ENCODE measurements at places on chromosomes 7 and 10. TPM values are rescaled to one million over a fixed set of nuclear protein-coding genes. Genes with fewer than 3 reads are reported as not detected.

The INMT gene
- not detected for total RNA-seq

The SUN3 gene
- not detected for total RNA-seq

The SHTN1 gene
- total RNA-seq, result 2.3 TPM

The C10orf67 gene
- not detected for total RNA-seq

The CCL24 gene
- not detected for total RNA-seq

The SEMA4G gene
- total RNA-seq, result 0.21 TPM

The BAMBI gene
- 8.2 TPM for total RNA-seq

The UPF2 gene
- 14.1 TPM for total RNA-seq

The ACBD7 gene
- total RNA-seq, result 0.48 TPM

All from tracheal epithelial cell (primary cell).